ENCODE measurements at places on chromosomes 2 and 18.

GRCh38 chr2:24153478-24153877 is 21.4 kb upstream of the FAM228A start:
- no peak for DNase-seq

DNA sequence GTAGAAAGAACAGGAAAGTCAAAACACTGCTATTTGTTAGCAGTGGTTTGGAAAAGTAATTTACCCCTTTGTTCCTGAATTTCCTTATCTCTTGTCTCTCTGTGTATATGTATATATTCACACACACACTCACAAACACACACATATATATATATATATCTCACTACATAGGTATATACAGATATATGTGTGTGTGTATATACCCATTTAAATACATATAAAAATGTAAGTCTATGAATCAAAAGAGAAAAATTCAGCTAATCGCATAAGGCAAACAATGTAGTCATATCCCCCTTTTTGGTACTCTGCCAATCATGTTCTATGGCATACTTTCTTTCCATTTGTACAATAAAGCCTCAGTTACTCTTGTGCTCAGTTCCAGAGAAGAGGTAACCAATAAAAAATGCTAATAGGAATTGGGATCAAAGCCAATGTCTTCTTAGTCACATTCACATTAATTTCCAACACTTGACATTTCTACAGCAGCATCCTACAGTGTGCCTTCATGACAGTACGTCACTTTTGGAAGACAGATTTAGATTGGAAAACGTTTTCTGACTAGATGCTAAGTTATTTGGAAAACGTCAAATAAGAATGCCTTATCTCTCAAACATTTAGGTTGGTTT is 94.6 kb downstream of the MC4R start:
- no peak for DNase-seq

- no peak for DNase-seq
These were observed 120.1 kb upstream of the PKDCC start for GRCh38 chr2:41927581-41928264.

DNA sequence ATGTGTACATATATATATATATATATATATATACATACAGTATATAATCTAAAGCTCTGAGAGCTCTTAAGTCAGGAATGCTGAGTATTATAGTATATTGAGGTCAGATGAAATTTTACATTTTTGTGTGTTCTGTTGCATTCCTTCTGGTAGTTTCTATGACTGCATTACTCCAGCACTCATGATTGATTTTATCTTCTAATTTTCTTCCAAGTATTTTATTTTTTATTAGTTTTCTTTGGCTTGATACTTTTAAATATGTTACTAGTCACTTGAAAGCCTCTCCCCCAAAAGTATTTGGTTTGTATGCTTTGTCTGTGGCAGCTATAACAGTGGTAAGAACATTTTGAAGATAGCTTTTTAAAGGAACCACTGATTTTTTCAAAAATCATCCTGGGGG is 25.0 kb downstream of the METTL21A start:
- DNase-seq: no peak

DNA sequence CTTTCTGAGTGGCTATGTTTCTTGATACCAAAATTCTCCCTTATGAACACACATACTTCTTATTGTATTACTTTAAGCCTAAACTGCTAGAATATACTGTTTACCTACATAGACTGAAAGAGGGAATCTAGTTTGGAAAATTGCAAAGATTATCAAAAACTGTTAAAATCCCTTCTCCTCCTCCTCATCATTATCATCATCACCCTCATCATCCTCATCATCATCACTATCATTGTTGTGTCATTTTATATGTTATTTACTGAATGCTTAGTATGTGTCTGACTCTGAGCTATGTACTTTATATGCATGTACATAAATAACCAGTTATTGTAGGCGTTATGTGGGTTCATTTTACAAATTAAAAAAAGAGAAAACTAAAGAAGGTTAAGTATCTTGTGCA is 19.6 kb upstream of the LRP1B start:
- DNase-seq: no peak

DNA sequence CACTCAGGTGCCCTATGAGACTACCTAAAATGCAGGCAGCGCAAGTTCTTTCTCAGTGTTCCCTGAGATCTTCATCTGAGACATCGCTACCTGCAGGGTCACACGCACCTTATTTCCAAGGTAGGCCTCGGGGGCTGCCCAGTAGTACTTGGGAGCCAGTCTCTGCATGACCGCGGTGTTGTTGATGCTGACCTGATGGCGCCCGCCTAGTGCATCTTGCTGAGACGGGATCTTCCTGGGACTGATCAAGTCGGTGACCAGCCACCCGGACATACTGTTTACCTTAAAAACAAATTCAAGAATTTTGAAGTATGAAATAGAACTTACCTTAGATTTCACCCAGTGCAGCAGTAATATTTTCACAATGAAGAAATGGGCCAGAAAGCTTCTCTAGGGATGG is 80.1 kb downstream of the LAMA1 start:
- DNase-seq: no peak

GRCh38 chr2:209305746-209306196 is 118.1 kb upstream of the MAP2 start:
- DNase-seq: no peak

DNA sequence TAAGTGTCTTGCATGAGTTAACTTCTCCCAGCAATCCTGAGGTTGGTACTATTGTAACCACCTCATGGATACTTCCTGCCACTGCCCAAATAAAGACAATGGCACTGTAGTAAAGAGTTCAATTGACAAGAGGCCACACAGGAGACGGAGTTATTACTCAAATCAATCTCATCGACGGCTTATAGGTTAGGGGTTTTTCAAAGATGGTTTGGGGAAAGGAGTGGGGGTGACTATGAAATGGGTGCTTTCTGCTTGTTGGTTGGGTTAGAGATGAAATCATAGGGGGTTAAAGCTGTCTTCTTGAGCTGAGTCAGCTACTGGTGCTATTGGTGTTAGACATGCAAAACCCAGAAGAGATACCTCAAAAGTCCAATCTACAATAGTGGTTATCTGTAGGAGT is 1258.0 kb upstream of the ZEB2 start:
- DNase-seq: no peak

DNA sequence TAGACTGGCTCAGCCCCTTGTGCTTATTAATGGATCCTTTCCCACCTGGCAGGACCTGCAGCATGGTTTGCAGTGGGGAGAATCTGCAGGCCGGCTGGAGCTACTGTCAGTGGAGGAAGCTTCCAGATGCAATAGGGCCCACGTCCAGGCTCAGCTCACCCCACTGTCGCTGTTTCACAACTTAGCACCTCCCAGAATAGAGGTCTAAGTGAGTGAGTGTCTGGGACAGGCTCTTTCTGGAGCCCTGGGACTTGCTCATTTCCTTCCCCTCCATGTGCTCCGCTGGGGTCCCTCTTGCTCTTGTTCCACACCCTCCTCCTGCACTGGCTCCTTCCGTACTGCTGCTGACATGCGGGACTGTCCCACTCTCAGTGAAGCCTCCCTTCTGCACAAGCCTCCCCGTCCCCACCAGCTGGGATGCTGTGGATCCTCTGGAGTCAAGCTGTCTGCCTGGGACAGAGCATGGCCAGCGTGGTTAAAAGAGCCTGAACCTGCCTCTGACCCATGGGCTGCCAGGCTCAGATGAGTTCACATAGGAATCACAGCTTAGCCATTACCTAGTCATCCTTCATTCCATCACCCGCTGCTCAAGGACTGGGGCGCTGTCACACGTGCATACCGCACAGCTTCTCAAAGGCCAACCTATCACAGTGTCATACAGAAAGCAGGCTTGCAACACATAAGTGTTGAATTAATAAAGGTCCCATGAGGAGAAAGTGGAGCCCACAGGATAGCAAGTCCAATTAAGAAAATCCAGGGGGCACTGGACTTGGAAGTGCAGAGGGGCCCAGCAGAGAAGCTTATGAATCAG is 135.9 kb downstream of the ACKR3 start:
- DNase-seq: no peak

DNA sequence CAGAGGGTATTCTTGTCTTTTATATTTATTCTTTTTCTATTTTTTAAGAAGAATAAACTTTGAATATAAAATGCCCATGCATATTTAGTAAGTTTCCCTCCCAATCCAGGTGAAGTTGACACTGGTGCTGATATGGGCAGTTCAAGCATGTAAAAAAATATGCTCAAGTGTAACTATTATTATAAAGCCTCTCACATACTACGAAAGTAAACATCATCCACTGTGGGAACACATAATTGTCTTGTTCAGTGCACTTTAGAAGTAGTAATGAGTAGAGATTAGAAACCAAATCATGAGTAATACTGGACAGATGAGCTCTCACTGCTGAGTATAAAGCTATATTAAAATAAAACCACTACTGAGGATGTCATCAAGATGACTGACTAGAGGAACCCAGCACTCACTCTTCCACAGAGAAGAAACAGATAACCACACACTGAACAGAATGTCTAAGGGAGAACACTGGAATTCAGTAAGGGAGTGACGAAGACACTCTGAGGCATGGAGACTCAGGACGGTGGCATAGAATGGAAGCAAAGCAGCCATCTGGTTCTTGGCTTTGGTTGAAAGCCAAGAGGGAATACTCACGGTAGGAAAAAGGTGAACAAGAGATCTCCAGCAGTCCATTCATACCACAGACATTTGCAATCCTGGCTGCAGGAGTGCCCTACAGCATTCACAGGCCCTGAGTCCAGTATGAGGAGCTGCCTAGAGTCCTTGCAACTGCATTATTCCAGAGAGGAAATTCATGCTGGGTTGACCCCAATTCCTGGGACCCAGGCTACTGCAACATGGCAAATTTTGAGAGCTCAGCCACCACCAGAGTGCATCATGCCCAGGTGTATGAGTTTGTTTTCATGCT is 9.5 kb upstream of the FAM110C start:
- no peak for DNase-seq

DNA sequence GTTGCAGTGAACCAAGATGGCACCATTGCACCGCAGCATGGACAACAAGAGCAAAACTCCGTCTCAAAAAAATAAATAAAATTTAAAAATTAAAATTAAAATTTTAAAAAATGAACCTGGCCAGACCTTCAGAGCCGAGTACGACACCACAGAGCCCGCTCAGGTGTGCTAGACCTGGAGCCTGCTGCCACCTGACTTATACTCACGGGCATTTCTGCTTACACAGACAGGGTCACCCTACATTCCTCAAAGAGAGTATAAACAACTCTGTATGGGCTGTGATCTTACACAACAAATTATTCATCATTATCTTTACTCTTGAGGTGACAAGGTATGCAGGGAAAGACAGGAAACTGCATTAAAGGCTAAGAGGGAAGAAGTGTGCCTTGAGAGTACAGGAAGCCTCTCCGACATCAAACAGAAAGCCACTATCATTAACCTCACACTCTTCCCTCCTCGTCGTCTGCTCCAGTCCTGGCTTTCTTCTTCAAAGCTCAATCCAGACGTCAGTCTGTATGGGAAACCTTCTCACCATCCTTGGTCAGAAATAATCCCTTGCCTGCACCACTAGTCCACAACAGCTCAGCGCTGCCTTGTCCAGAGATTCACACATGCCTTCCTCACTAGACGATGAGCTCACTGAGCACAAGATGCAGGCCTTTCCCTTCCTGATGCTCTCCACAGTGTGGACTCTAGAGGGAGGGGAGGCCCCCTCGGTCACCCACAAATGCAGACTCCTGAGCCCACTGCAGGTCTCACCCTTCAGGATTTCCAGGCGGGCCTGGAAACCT is 56.2 kb downstream of the UXS1 start:
- DNase-seq: peak; percentile 25

- DNase-seq: no peak
These were observed 32.5 kb upstream of the FHOD3 start for GRCh38 chr18:36265015-36265414.

- DNase-seq: no peak
These were observed 27.6 kb downstream of the TTR start for GRCh38 chr18:31619291-31619690.

GRCh38 chr2:48253301-48253700 is 276.7 kb upstream of the STON1 start:
- no peak for DNase-seq

- no peak for DNase-seq
These were observed 1.7 kb upstream of the TMEM185B start for GRCh38 chr2:120224735-120225548.

DNA sequence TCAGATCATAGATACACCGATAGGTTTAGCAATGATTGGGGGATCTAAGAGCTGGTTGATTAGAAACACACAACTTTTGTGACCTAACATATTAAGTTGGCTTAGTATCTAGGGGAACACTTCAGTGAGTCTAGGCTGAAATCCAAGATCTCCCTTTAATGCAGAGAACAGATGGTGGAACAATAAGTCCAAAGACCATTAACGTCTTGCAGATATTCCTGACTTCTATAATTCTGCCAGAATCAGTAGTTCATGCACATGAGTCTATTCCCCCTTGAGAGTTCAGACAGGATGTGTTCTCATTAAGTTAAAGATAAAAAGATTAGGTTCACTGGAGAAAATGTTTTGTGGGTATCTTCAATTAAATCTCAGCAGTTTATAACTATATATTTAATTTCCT is 506.5 kb downstream of the TSN start:
- DNase-seq: no peak

DNA sequence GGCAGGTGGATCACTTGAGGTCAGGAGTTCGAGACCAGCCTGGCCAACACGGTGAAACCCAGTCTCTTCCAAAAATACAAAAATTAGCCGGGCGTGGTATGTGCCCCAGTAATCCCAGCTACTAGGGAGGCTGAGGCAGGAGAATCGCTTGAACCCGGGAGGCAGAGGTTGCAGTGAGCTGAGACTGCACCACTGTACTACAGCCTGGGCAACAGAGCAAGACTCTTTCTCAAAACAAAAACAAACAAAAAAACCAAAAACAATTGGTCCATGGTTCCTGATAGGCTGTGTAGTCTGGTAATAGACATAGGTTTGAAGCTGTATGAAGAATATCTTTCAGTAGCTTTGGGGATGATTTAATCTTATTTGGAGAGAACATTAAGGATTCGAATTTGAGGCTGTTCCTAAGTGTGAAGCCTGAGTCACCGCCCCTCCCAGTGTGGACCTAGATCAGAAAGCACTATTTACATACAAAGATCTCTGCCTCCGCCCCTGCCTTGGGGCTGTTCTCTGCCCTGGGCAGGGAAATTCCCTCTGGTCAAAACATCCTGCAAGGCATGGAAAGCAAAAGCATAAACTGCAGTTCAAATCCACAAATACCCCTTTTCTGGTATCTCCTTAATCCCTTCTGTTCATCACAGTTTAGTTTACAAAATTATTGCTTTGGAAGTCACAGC is 52.8 kb upstream of the PMAIP1 start:
- DNase-seq: peak; percentile 75

GRCh38 chr2:205403244-205403825 is 279.0 kb upstream of the NRP2 start:
- no peak for DNase-seq

- DNase-seq: no peak
These were observed 12.8 kb upstream of the ALPP start for GRCh38 chr2:232365621-232366321.

Measured in stimulated activated naive CD8-positive, alpha-beta T cell treated with anti-CD3 and anti-CD28 coated beads, Interleukin-15, amount 100 ng/mL, for 72 hours (primary cell).